ENCODE measurements at places on chromosomes 13 and 19.

GRCh38 chr19:40193587-40193849, 2.3 kb downstream of the MAP3K10 start:
- no peak for DNase-seq

DNA sequence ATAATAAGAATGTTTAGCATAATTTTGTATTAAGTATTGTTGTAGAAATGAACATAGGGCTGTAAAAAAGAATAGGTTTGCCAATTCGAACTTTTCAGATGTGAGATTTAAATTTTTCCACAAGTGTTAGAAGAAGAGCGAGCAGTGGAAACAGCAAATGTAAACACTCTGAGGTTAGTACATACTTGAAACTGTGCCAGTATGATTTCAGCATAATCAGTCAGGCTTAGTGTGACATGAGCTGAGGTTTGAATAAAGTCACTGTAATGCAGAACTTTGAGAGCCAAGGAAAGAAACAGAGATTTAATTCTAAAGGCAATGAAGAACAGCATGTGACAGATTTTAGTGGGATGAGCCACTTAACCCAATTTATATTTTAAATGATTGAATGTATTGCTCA, 2166.4 kb downstream of the PCDH9 start:
- DNase-seq, result no peak

DNA sequence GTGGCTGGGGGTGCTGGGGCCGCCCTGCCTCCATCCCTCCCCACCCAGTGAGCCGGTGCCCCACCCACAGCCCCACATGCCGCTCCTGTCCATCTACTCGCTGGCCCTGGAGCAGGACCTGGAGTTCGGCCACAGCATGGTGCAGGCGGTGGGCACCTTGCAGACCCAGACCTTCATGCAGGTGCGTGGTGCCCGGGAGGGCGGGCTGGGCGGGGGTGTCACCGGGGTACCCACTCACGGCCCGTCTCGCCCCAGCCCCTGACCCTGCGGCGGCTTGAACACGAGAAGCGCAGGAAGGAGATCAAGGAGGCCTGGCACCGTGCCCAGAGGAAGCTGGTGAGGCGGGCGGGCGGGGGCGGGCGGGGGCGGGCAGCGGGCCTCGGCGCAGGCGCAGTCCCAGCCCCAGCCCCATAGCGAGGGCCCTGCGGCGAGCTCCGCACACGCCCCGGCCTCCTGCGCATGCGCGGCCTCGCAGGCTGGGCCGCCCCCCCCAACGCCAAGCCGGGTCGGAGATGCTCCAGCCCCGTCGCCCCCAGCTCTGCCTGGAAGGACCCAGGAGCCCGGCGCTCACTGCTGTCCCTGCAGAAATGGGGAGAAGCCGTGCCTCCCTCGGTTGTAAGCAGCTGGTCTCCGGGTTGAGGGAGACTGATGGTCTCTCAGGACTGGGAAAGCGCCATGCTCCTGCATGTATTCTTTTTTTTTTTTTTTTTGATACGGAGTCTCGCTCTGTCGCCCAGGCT, 7.7 kb downstream of the ARHGAP45 start:
- DNase-seq, result peak; percentile 39

GRCh38 chr19:38880076-38880881, 2.2 kb upstream of the RINL start:
- DNase-seq, result no peak
